CD8-positive, alpha-beta memory T cell (primary cell): ENCODE measurements at places on chromosomes 6 and 20.

DNA sequence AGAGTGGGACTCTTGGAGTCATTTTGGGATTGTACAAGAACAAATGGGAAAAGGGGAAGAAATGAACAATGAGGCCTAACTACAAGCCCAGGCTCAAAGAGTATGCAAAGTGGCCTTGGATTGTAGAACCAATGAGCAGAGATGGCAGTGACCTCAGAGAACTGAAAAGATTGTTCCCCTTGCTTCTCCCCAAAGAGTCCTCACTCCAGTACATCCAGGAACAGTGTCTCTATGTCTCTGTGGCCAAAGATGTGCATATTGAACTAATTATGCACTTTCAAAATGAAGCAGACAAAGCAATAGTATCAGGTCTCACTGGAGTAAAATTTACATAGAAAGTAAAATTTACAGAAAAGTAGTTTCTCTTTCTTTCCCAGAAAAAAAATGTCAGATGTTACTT, 81.0 kb downstream of the SMLR1 start:
- no peak for DNase-seq

DNA sequence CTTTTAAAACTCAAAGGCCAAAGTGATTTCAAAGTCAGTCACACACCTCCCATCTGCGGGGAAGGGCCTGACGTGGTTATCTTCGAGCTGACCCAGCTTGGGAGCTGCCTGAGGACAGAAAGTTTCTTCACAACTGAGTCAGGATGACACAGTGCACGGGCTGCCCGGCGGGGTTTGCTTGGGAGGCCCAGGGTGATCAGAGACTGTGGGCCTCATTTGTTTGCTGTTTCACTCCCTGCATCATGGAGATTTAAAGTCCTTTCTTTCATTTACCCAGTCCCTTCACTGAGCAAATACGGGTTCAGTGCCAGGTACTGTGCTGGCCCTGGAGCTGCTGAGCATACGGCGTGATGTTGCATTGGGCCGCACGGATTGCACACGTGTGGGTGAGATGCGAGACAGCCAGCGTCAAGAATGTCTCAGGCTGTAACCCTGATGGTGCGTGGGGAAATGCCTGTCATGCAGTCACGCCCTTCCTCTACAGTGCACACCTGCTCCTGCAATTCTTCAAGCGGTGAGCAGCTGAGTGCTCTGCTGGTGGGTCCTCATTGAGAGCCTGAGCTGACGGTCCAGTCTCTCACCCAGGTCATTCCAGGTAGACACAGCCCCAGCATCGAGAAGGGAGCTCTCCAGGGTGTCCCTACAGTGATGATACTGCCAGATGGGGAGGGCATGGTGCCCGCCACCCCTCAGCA, 82.7 kb upstream of the PMEPA1 start:
- DNase-seq = no peak

DNA sequence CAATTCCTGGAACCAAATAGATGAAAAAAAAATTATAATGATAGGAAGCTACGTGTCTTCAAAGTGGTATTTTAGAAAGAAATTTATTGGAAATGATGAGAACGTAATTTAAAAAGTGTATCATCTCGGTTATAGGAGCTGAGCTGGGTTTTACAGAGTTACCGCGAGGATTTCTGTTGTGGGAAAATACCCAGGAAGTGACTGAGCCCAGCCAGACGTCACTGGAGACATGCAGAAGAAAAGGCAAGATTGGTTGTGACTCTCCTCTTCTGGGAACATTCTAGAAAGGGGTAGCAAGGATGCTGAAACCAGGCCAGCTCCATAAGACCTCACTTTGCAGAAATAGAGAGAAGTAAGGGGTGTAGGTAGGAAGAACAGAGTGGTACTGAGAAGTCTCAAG, 95.9 kb upstream of the ADGRF1 start:
- DNase-seq = no peak

DNA sequence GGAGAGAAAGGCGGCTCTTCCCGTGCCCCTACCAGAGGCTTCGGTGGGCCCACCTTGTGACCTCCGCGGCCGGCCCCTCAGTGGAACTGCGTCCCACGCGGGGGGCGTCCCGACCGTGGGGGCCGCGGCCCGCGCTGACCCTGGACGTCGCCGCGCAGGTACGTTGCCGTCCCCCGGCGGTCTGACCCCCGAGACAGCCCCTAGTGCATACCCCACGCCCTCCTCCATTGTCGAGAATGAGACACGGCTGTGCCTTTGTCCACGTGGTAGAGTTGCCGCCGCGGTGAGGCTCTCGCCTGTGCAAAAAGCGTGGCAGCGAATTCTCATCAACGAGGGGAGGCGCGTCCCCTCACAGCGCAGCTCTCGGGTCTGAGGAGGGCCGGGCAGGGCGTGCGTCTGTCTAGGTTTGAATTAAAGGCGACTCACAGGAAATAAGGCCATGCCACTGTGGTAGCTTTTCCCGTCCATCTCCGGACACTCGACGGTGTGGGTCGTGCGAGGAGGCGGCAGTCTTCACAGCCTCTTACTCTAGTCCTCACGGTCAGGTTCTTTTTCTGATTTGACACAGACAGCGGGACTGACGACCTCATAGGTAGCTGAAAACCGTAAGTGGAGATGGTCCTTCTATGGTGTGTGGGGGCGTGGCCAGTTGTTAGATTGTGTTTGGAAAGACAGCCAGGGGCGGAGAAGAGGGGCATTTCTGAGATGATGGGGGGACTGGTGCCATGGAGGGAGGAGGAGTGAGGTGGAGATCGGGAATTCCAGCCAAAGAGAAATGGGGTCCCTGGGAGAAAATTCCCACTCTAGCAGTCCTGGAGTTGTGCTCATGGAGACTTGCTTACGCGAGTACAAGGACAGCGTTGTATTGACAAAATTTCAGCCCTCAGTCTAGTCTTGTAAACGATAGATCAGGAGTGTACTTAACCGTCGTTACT, 580 bp downstream of the NXT1 start:
- peak; percentile 79 for DNase-seq

DNA sequence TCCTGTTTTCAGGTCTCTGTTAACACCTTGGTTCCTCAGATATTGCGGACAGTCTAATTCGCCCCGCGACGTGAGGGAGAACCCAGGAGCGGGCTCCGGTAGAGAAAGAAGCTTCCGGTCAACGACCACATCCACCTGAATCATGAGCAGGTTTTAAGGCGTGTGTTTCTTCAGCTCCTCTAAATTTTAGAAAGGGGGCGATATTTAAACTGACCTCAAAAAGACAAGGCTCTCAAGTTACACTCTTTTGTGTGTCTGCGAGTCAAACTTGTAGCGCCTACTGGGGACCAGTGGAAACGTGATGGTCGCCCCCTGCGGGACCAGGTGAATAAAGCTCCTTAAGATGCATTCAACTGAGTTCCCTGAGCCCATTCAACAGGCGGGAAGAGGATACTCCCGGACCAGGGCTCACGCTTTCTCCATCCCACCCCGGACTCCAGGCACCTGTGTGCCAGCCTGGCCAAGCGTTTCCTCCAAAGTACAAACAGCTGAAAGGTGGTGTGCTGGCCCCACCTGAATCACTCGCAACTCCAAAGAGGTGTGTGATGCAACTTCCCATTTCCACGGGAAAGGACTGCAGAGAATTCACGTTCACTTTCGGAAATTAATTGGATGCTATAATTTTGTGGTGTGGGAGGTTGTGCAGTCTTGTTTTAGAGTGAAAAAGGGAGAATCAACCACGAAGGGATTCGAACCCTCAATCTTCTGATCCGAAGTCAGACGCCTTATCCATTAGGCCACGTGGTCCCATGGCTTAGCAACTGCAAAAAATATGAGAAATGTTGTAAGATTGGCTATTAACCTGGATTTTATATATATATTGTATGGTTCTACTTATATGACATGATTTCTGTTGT, 17.0 kb downstream of the GPX5 start:
- DNase-seq = no peak

GRCh38 chr6:150256618-150257272, 112.1 kb upstream of the IYD start:
- no peak for DNase-seq

- DNase-seq = no peak
Observed at GRCh38 chr20:478949-479429, 16.7 kb upstream of the TBC1D20 start.

- no peak for DNase-seq
Observed at GRCh38 chr20:24812373-24812772, 136.7 kb upstream of the CST7 start.

DNA sequence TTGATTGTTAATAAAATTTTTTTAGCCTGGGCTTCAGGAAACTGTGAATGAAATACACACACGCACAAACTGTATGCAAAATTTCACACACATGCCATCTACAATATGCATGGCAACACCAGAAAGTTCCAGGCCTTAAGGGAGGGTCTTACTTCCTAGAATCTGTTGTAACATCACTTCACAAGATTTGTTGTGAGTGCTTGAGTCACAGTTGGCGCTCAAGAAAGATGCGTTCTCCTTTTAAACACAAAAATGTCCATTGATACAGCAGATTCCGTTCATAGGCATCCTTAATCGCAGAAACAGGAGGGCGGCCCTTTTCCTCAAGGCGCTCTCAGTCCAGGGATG, 485 bp upstream of the RTF2 start:
- no peak for DNase-seq

DNA sequence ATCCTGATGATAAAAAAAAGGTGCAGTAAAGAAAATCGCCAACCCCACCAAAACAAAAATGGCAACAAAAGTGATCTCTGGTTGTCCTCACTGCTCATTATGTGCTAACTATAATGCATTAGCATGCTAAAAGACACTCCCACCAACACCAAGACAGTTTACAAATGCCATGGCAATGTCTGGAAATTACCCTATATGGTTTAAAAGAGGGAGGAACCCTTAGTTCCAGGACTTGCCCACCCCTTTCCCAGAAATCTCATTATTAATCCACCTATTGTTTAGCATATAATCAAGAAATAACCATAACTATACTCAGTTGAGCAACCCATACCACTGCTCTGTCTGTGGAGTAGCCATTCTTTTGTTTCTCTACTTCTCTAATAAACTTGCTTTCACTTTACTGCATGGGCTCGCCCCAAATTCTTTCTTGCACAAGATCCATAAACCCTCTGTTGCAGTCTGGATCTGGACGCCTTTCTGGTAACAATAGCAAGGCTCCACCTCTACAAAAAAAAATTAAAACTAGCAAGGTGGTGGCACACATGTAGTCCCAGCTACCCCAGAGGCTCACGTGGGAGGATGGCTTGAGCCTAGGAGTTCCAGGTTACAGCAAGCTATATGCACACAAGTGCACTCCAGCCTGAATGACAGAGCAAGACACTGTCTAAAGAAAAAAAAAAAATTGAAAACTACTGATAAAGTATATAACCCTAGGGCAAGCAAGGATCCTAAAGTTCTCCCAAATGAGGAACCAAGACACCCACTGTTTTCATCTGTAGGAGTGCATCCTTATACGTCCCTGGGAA, 278.8 kb upstream of the JARID2 start:
- DNase-seq = no peak
